SJSA1 (cell line): ENCODE measurements at places on chromosomes 12 and 14. TPM values are rescaled to one million over a fixed set of nuclear protein-coding genes. Genes with fewer than 3 reads are reported as not detected.

- no peaks in the 10 kb centered on the region for H3K27me3 ChIP-seq
- DNase-seq, result no peak
- no peak overlapping the region for H3K27ac ChIP-seq
These were observed 58.3 kb downstream of the ANAPC7 start for GRCh38 chr12:110345176-110345661.

DNA sequence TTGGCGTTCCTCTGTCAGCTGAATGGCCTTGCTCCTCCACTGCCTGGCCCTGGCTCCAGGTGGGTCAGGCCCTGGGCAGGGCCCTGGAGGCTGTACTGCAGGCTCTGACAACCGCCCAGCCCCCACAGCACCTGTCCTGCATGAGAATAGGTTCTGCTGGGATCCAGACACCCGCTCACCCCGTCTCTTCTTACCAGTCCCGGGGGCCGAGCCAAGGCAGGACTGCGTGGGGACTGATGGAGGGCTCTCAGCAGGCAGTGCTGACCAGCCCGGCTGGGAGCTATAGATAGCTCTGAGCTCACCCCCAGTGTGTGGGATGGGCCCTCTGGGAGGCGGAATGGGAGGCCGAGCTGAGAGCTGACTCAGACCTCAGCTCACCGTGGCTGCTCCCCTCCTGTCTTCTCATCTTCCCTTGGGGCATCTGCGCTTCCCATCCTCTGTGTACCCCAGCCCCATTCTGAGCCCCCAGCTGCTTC, 39.6 kb downstream of the TEAD4 start:
- no peaks in the 10 kb centered on the region for H3K27me3 ChIP-seq
- H3K4me3 ChIP-seq, result no peak overlapping the region
- no peaks in the 10 kb centered on the region; the same call in 1 of the 2 replicates for H3K4me1 ChIP-seq
- DNase-seq, result no peak

- peaks cover 23% of the 10 kb centered on the region for H3K27me3 ChIP-seq
- H3K4me1 ChIP-seq, result peaks cover 9% of the 10 kb centered on the region
- H3K36me3 ChIP-seq, result no peaks in the 10 kb centered on the region
- no peak overlapping the region for H3K27ac ChIP-seq
- no peak for DNase-seq
- peak overlapping the region; percentile 52 for H3K4me3 ChIP-seq
These were observed 586 bp downstream of the TTC6 start for GRCh38 chr14:37595809-37596621.

DNA sequence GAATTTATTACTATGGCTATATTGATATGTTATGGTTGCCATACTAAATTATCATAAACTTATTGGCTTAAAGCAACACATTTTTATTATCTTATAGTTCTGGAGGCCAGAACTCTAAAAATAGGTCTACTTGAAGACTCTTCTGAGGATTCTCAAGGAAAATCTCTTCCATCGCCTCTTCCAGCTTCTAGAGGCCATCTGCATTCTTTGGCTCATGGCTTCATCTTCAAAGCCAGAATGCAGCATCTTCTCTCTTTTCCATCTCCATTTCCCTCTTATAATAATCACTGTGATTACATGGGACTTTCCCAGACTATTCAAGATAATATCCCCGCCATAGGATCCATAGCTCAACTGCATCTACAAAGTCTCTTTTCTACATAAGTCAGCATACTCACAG, 385.4 kb downstream of the RMST start:
- no peak for DNase-seq
- no peak overlapping the region for H3K27ac ChIP-seq
- no peaks in the 10 kb centered on the region for H3K27me3 ChIP-seq
- H3K4me1 ChIP-seq, result no peaks in the 10 kb centered on the region
- no peaks in the 10 kb centered on the region for H3K36me3 ChIP-seq
- no peak overlapping the region for H3K4me3 ChIP-seq

GRCh38 chr12:88237954-88238353, 95.8 kb downstream of the TMTC3 start:
- no peak overlapping the region; the same call in 1 of the 2 replicates for H3K27ac ChIP-seq
- H3K4me1 ChIP-seq, result peaks cover 18% of the 10 kb centered on the region
- H3K36me3 ChIP-seq, result no peaks in the 10 kb centered on the region
- no peaks in the 10 kb centered on the region for H3K27me3 ChIP-seq

GRCh38 chr12:11780521-11781101, 131.1 kb downstream of the ETV6 start:
- no peak for DNase-seq
- H3K4me1 ChIP-seq, result peaks cover 6% of the 10 kb centered on the region
- no peak overlapping the region for H3K27ac ChIP-seq
- H3K4me3 ChIP-seq, result no peak overlapping the region
- H3K36me3 ChIP-seq, result no peaks in the 10 kb centered on the region

The PRKD1 gene
- 3.6 and 6.4 TPM in 2 replicates for total RNA-seq

- H3K27ac ChIP-seq, result no peak overlapping the region
- no peak for DNase-seq
- H3K36me3 ChIP-seq, result no peaks in the 10 kb centered on the region
- no peaks in the 10 kb centered on the region for H3K27me3 ChIP-seq
- no peak overlapping the region for H3K4me3 ChIP-seq
- H3K4me1 ChIP-seq, result no peaks in the 10 kb centered on the region
These were observed 130.8 kb downstream of the RTN1 start for GRCh38 chr14:59739794-59740193.

GRCh38 chr12:53944209-53944608, 5.6 kb downstream of the HOXC13 start:
- H3K36me3 ChIP-seq, result peaks cover 15% of the 10 kb centered on the region
- no peak overlapping the region for H3K4me3 ChIP-seq
- H3K4me1 ChIP-seq, result peaks cover 38% of the 10 kb centered on the region
- no peak for DNase-seq
- no peaks in the 10 kb centered on the region for H3K27me3 ChIP-seq
- no peak overlapping the region for H3K27ac ChIP-seq
